Activated CD8-positive, alpha-beta T cell treated with anti-CD3 and anti-CD28 coated beads for 36 hours (primary cell): ENCODE measurements at places on chromosomes 4 and X.

DNA sequence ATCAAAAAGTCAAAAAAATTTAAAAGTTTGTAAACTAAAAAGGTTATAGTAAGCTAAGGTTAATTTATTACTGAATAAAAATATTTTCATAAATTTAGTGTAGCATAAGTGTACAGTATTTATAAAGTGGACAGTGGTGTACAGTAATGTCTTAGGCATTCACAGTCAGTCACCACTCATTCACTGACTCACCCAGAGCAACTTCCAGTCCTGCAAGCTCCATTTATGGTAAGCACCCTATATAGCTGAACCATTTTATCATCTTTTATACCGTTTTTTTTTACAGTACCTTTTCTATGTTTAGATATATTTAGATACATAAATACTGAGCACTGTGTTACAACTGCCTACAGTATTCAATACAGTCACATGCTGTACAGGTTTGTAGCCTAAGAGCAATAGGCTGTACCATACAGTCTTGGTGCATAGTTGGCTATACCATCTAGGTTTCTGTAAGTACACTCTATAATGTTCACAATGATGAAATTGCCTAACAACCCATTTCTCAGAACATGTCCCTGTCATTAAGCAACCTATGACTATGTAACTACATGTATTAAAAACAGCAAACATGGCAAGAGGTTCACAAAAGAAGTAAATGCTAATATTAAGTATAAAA, 18.6 kb downstream of the ACSL4 start:
- no peak for DNase-seq

DNA sequence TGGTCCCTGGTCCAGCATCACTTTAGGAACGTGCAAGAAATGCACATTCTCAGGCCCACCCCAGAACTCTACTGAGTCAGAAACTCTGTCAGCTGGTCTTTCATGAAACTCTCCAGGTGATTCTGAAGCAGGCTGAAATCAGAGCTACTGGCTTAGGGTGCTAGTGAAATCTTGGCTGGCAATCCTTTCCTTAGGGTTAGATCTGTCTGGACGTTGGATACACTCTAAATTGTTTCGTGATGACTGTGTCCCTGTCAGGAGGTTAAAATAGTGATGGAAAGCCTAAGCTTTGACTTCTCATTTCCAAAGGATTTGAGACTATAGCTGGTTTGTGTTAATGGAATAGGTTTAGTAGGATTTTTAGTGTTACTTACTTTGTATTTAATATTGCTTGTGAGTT, 99.1 kb downstream of the ARHGAP10 start:
- no peak for DNase-seq

GRCh38 chr4:39637221-39637585, 1.5 kb downstream of the SMIM14 start:
- DNase-seq: no peak

- no peak for DNase-seq
These were observed 159.5 kb downstream of the PPP3CA start for GRCh38 chr4:101187841-101188240.

- no peak for DNase-seq
These were observed 16.9 kb downstream of the CXCL3 start for GRCh38 chr4:74021601-74022000.

DNA sequence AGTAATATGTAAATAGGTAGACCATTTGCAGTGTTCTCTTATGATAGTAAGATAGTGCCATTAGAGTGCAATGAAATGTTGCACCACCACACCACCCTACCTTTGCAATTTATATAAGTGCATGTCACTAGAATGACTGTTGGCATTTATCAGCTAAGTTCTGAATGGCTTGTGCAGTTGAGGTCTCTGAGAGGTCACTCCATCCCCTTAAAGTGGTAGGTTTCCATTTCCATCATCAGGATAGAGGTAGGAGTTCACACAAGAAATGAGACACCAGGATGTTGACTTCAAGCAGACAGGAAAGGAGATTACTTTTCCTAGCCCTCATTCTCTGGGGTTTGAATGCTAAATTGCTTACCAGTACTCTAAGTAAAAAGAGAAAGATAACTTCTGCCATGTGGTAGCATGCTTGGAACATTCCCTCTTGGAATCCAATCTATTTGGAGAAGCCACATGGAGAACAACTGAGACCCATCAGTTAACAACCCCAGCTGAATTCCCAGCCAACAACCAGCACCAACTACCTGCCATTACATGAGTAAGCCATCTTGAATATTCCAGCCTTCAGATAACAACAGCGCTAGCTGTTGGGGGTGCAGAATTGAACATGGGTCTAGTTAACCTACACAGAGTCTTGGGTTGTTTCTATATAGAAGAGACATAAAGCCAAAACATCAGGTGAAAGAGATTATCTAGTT, 6.7 kb upstream of the LRBA start:
- no peak for DNase-seq

GRCh38 chrX:20527558-20528011, 260.9 kb upstream of the RPS6KA3 start:
- DNase-seq: no peak

DNA sequence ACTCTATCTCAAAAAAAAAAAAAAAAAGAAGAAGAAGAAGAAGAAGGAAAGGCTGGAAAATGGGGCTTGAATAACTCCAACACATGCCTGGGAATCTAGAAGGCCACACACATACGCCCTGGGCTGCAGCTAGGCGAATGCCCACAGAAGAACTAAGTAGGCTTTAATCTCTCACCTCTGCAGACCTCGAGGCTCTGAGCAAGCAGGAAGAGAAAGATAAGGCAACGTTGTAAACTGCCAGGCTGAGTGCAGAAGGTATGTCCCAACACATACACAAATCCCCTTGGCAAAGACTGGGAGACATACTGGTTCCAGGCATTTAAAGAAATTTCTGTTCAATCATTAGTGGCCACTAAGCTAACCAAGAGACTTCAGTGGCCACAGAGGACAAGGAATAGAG, 18.4 kb downstream of the SLC38A5 start:
- no peak for DNase-seq

DNA sequence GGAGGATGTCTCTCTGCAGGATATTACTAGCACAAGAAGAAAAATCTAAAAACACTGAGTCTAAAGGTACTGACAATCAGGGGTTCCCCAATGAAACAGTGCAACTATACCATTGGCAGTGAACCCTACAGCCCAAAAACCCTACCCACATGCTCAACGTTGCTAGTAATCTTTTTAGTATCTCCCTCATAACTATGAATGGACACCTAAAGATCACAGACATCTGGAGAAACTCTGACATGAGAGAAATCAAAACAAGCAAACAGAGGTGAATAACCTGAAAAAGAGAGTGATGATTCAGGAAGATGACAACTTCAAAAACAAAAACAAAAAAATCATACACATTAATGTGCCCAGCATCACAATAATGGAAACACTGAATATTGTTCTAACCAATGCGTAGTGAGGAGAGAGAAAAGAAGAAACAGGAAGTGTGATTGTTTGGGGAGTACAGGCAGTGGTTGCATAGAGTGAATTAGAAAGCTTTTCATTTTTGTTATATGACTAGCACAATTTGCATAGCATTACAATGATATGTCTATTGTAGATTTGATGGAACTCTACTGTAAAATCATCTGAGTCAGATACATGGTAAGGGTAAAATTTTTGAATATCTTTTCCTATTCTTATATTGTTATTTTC, 78.9 kb upstream of the FMR1 start:
- no peak for DNase-seq

DNA sequence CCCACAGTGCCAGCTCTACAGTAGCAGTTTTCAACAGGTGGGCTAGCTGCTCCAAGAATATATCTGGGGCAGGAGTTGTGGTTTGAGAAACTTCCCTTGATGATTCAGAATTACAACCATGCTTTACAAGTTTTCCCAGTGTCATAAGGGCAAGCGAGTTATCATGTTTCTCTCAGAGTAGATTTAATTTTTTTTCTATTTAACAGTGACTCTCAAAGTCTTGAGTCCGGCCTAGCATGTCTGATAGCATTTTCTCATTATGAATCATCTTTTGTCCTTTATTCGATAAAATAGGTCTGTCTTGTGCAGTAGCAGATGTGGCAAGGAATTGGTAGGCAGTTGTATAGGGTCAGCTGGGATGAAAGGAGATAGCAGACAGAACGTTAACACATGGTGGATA, 62.2 kb upstream of the SPANXD start:
- no peak for DNase-seq

- peak; percentile 2 for DNase-seq
These were observed 128.4 kb downstream of the ZMAT1 start for GRCh38 chrX:101803451-101803850.

- DNase-seq: peak; percentile 78
These were observed 3.3 kb downstream of the KLF3 start for GRCh38 chr4:38667085-38667893.

DNA sequence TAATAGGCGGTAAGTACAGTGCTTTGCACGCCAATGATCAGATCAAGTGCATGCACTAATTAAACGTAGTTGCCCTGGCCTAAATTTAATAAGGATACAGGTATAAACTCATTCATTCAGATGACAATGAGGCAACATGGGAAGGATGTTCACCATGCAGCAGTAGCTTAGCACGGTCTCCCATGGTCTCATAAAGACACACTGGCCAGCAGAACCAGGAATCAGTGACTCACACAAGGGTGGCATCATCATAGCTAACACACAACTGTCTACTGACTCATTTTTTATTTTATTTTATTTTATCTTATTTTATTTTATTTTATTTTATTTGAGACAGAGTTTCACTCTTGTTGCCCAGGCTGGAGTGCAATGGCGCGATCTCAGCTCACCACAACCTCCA, 42.7 kb downstream of the TMEM156 start:
- DNase-seq: no peak

DNA sequence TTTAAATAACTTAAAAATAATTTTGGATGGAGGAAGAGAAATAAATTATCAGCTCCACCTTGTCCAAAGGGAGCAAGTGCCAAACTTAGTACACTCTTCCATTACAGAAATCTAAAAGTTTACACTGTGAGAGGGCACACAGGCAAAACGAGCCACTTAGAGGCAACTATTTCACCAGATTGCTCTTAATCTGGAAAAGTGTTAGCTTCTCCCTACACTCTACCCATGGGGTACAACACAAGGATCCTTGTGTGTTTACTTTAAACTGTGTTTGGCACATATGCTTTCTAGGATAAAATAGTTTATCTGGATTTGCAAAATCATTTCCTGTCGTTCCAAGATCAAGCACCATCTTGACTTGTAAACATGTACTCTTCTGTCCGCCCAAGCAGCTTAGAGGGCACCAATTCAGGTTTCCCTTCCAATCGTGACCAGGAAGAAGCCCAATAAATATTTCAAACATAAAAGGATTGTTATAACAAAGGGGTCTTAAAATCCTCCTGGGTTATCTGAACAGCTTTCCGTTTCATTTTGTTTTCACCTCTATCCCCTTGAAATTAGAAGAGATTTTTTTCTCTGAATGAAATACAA, 29.0 kb upstream of the KDR start:
- DNase-seq: no peak

DNA sequence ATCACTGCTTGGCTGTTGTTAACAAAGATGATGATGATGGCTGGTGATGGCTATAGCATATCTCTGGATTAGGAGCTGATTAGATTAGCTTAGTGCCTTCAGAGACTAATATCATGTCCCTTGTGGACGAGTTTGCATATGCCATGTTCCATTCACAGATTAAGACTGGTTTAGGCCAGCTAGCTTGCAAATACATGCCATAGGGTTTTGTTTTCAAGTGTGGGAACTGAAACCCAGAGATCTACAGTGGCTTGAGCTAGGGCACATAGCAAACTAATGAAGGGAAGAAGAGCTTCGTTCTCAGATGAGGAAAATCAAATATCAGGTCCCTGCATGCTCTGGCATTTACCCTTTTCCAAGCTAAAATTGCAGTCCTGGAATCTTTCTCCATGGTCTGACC, 492.3 kb downstream of the MAGEE1 start:
- no peak for DNase-seq

GRCh38 chr4:2750719-2751605, 5.2 kb downstream of the TNIP2 start:
- DNase-seq: no peak

GRCh38 chr4:7185487-7186030, 6.8 kb upstream of the SORCS2 start:
- no peak for DNase-seq

GRCh38 chrX:137194164-137194563, 160.4 kb upstream of the GPR101 start:
- peak; percentile 25 for DNase-seq

DNA sequence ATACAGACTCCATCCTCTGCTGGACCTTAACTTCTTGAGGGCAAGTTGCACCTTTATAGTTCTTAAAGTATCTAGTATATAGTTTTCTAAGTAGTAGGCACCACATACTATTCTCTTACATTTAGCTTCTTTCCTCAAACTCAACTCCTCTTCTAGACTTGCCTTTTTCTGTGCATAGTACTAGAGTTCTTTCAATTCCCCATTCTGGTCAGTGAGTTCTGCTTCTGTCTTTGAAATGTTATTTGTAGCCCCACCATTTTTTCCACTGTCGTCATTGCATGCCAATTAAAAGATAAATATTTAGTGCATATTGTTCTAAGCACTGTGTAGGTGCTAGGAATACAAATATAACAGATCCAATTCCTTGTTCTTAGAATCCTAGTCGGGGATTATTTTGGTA, 31.6 kb downstream of the CDKL5 start:
- DNase-seq: no peak

DNA sequence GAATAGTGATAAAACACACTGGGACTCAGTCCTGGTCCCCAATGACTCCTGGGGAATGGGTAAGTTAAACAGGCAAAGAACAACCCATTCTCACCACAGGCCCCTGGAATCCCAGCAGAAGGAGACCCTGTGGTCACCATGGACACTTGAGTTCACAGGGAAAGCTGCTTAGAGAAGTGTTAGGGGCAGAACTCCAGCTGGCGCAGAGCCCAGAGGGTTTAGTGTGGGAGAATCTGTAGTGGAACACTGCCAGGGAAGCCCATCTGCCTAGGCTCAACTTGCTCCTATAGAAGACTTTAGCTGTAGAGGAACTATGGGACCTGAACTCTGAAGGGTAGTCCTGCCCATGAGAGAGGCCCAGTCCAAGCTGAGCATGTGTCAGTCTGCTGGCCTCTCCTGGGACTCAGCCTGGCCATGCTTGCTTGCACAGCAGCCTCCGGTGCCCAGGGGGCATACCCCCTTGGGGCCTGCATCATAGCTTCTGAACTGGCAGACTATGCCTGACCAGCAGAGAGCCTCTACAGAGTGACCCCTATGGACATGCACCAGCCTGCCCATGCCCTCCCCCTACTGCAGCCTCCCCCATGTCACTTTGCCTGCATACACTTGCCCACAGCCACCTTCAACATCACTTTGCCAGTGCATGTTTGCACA, 343.5 kb downstream of the IDS start:
- DNase-seq: no peak

- DNase-seq: no peak
These were observed 18.2 kb downstream of the EGF start for GRCh38 chr4:109930872-109931271.

- DNase-seq: peak; percentile 77
These were observed at the start of gene BCOR for GRCh38 chrX:40097504-40098263. Gene BCOR, minus strand, starts transcription at chrX:40097958. Its CDS starts 20,029 bp downstream, at chrX:40077929.

DNA sequence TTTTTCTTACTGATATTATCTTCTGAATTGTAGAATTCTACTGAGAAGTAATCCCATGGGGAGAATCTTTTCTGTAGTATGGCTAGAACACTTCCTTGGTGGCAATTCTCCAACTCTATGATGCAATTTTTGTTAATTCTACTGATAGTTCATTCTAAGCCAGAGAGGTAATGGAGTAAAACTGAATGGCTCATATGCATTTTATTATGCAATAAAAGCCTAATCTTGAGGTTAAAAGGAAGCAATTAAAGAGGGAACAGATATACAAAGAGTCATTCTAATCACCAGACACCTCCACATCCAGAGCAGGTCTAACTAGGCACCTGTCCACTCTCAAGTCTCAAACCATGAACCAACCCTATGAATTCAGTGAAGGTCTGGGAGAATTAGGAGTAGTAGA, 9.7 kb downstream of the RAP2C start:
- DNase-seq: no peak
